ENCODE measurements at places on chromosomes 2 and 18.
A peak's percentile ranks its signal among the peaks of the same experiment; 100 is the strongest.

GRCh38 chr2:212145121-212145520 is 393.5 kb downstream of the ERBB4 start:
- no peak overlapping the region for H3K4me3 ChIP-seq
- no peak overlapping the region for H3K27ac ChIP-seq
- H3K27me3 ChIP-seq = no peaks in the 10 kb centered on the region

DNA sequence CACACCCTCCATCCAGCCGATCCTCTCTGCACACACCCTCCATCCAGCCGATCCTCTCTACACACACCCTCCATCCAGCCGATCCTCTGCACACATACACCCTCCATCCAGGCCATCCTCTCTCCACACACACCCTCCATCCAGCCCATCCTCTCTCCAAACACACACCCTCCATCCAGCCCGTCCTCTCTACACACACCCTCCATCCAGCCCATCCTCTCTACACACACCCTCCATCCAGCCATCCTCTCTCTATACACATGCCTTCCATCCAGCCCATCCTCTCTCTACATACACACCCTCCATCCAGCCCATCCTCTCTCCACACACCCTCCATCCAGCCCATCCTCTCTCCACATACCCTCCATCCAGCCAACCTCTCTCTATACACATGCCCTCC is 83.1 kb downstream of the EIPR1 start:
- H3K4me1 ChIP-seq = no peaks in the 10 kb centered on the region
- H3K27me3 ChIP-seq = no peaks in the 10 kb centered on the region
- H3K36me3 ChIP-seq = no peaks in the 10 kb centered on the region
- H3K27ac ChIP-seq = no peak overlapping the region

DNA sequence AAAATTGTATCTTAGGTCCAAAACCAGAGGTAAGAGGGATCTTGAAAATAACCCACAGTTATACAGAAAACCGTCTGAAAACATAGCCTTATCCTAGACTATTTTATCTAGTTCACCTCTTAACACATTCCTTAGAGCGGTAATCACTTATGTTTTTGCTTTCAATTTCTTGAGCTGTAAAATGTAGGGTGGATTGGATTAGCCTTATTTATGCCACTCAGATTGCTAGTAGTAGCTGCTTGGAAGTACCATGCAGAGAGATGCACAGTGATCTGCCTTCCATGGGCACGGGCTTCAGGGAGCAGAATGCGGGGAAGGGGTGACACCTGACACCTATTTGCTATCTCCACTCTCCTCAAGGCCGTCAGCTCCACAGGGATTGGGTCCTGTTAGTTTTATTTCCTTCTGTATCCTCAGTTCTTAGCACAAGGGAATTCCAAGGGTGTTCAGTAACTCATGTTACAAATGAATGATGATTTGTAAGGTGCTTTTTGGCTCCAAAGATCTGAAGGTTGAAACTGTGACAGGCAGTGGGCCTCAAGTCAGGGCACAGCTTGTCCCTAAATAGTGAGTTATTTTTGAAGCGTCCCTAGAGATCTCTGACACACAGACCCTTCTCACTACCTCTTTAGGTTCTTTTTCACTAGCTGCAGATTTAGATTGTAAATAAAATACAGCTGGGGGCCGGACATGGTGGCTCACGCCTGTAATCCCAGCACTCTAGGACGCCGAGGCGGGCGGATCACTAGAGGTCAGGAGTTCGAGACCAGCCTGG is 64.0 kb upstream of the PMAIP1 start:
- no peak overlapping the region for H3K27ac ChIP-seq
- no peaks in the 10 kb centered on the region for H3K27me3 ChIP-seq
- no peaks in the 10 kb centered on the region for H3K4me1 ChIP-seq
- no peaks in the 10 kb centered on the region for H3K36me3 ChIP-seq

GRCh38 chr2:27323596-27324285 is 844 bp upstream of the MPV17 start:
- peak overlapping the region; percentile 75 for H3K4me3 ChIP-seq
- no peaks in the 10 kb centered on the region for H3K27me3 ChIP-seq
- no peak for DNase-seq
- H3K27ac ChIP-seq = peak overlapping the region; percentile 99
